ENCODE measurements at places on chromosomes 11 and 22.

GRCh38 chr11:71102251-71102995 is 150.0 kb downstream of the SHANK2 start:
- H3K4me1 ChIP-seq, result no peaks in the 10 kb centered on the region
- peaks cover 45% of the 10 kb centered on the region for H3K27me3 ChIP-seq
- no peaks in the 10 kb centered on the region for H3K36me3 ChIP-seq
- DNase-seq, result no peak
- no peak overlapping the region for H3K4me3 ChIP-seq
- H3K27ac ChIP-seq, result no peak overlapping the region

DNA sequence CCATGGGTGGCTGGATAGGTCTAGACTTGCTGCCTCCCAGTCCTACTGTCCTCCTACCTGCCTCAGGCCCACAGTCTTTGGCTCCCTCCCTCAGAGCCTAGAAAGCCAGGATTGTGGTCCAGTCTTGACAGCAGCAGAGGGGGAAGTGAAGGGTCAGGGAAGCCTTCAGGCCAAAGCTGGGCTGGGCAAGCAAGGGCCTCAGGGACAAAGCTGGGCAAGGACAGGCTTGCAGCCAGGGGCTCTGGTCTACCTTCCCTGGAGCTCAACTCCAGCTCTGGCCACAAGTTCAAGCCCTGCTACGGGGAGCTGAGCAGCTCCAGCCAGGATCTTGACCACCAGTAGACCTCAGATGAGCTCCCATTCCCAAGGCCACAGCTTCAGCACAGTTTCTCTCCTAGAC is 14.9 kb downstream of the LMO1 start:
- H3K36me3 ChIP-seq, result no peaks in the 10 kb centered on the region
- peaks cover 58% of the 10 kb centered on the region for H3K27me3 ChIP-seq
- no peak overlapping the region for H3K27ac ChIP-seq
- no peak for DNase-seq
- H3K4me1 ChIP-seq, result no peaks in the 10 kb centered on the region

DNA sequence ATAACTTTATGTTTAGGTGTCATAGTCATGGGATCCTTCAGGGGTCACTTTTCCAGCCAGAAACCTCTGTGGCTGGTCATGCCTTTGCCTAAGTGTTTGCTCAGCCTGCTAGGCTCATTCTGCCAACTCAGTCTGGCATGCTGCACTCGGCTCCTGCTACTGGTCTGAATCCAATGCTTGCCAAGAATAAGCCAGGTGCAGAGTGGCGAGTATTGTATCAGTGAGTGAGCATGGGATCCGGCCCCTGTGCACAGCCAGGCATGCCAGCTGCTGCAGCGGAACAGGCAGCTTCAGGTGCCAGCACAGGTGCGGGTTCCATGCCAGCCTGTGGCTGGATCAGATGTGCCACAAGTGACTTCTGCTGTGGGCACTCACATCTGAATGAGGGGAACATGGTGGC is 1269.3 kb upstream of the CNTN5 start:
- no peaks in the 10 kb centered on the region for H3K27me3 ChIP-seq
- H3K27ac ChIP-seq, result no peak overlapping the region
- H3K4me3 ChIP-seq, result no peak overlapping the region
- no peaks in the 10 kb centered on the region for H3K4me1 ChIP-seq
- no peak for DNase-seq

GRCh38 chr11:86464509-86465221 is 90.0 kb downstream of the CCDC81 start:
- H3K4me3 ChIP-seq, result no peak overlapping the region
- DNase-seq, result no peak
- no peaks in the 10 kb centered on the region for H3K36me3 ChIP-seq
- no peak overlapping the region for H3K27ac ChIP-seq

- H3K4me3 ChIP-seq, result no peak overlapping the region
- no peaks in the 10 kb centered on the region for H3K27me3 ChIP-seq
- H3K4me1 ChIP-seq, result no peaks in the 10 kb centered on the region
- peaks cover 21% of the 10 kb centered on the region for H3K36me3 ChIP-seq
- H3K27ac ChIP-seq, result no peak overlapping the region
- no peak for DNase-seq
Observed at GRCh38 chr11:78112582-78113275, 26.7 kb downstream of the ALG8 start.

GRCh38 chr22:27153386-27153785 is 496.0 kb downstream of the MIAT start:
- H3K4me1 ChIP-seq, result peaks cover 4% of the 10 kb centered on the region
- peaks cover 66% of the 10 kb centered on the region for H3K27me3 ChIP-seq
- no peak overlapping the region for H3K27ac ChIP-seq
- no peak overlapping the region for H3K4me3 ChIP-seq
- DNase-seq, result no peak
- H3K36me3 ChIP-seq, result no peaks in the 10 kb centered on the region

- no peaks in the 10 kb centered on the region for H3K27me3 ChIP-seq
- H3K27ac ChIP-seq, result no peak overlapping the region
- no peaks in the 10 kb centered on the region for H3K36me3 ChIP-seq
- no peaks in the 10 kb centered on the region for H3K4me1 ChIP-seq
- no peak for DNase-seq
Observed at GRCh38 chr11:56089697-56090096, 3.4 kb upstream of the OR8I2 start.

GRCh38 chr11:117175781-117176180 is 2.8 kb upstream of the SIDT2 start:
- H3K27ac ChIP-seq, result no peak overlapping the region
- no peak for DNase-seq
- peaks cover 19% of the 10 kb centered on the region for H3K4me1 ChIP-seq
- H3K4me3 ChIP-seq, result no peak overlapping the region
- peaks cover 26% of the 10 kb centered on the region for H3K36me3 ChIP-seq

- no peaks in the 10 kb centered on the region for H3K4me1 ChIP-seq
- no peaks in the 10 kb centered on the region for H3K27me3 ChIP-seq
- no peak overlapping the region for H3K27ac ChIP-seq
- H3K36me3 ChIP-seq, result peaks cover 32% of the 10 kb centered on the region
Observed at GRCh38 chr11:34975482-34975881, 59.1 kb downstream of the PDHX start.

- peaks cover 24% of the 10 kb centered on the region for H3K36me3 ChIP-seq
- H3K27ac ChIP-seq, result peak within 1 kb of the TSS; percentile 96
- DNase-seq, result peak; percentile 54
- H3K4me3 ChIP-seq, result peak within 1 kb of the TSS; percentile 99
Observed at GRCh38 chr22:37282385-37282677, at the start of gene CYTH4. CYTH4 (plus strand) TSS chr22:37282508; CDS start chr22:37282570, 62 bp downstream.

DNA sequence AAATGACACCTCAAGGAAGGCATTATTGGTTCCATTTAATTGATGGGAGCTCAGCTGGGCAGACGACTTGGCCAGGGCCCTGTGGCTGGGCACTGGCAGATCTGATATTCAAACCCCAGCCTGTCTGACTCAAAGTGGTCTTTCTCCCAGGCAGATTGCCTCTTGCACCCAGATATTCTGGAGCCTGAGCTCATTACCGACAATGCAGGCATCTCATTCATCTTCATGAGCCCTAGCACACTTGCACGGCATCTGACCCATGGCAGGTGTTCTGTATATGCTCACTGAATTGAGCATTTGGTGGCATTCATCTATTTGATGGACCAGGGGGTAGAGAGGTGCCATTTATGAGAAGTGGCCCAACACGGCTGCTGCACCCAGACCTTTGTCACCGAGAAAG is 193.1 kb downstream of the DSCAML1 start:
- no peaks in the 10 kb centered on the region for H3K4me1 ChIP-seq
- peaks cover 3% of the 10 kb centered on the region for H3K36me3 ChIP-seq
- no peak overlapping the region for H3K27ac ChIP-seq
- DNase-seq, result no peak
- no peak overlapping the region for H3K4me3 ChIP-seq
- H3K27me3 ChIP-seq, result peaks cover 29% of the 10 kb centered on the region

DNA sequence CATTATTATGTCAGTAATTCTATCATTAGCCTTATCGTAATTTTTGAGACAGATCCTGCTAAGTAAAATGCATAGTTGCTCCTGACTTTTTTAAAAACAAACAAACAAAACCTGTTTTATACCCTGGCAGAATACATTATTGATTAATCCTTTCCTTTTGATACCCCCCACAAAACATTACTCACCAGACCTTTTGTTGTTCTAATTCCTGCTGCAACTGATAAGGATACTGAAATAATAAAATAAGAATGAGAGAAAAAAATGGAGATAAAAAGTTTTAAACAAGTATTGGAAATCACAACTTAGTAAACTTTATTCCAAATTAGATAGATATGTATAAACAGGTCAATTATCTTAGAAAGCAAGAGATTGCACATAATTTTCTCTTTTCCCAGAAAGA is 28.6 kb downstream of the MS4A4E start:
- no peak overlapping the region for H3K27ac ChIP-seq
- no peaks in the 10 kb centered on the region for H3K4me1 ChIP-seq
- no peak overlapping the region for H3K4me3 ChIP-seq
- peaks cover 17% of the 10 kb centered on the region for H3K27me3 ChIP-seq
- H3K36me3 ChIP-seq, result no peaks in the 10 kb centered on the region

DNA sequence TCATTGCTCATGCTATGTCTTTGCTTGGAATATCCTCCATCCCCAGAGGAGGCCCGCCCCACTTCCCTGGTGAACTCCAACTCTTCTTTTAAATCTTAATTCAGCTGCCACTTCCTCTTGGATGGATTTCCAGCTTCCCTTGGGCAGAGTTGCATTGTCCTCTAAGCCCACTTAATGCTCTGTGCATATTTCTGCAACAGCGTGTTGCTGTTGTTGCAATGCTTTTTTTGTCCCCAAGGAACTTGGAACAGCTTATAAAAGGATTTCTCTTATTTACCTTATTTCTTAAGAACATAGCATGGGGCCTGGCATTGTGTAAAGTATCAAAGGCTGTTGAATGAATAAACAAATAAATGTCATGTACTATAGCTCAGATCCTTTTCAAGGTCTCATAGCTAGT is 507.4 kb downstream of the METTL15 start:
- H3K27me3 ChIP-seq, result no peaks in the 10 kb centered on the region
- no peak overlapping the region for H3K27ac ChIP-seq
- DNase-seq, result no peak
- no peaks in the 10 kb centered on the region for H3K4me1 ChIP-seq
- H3K36me3 ChIP-seq, result no peaks in the 10 kb centered on the region

DNA sequence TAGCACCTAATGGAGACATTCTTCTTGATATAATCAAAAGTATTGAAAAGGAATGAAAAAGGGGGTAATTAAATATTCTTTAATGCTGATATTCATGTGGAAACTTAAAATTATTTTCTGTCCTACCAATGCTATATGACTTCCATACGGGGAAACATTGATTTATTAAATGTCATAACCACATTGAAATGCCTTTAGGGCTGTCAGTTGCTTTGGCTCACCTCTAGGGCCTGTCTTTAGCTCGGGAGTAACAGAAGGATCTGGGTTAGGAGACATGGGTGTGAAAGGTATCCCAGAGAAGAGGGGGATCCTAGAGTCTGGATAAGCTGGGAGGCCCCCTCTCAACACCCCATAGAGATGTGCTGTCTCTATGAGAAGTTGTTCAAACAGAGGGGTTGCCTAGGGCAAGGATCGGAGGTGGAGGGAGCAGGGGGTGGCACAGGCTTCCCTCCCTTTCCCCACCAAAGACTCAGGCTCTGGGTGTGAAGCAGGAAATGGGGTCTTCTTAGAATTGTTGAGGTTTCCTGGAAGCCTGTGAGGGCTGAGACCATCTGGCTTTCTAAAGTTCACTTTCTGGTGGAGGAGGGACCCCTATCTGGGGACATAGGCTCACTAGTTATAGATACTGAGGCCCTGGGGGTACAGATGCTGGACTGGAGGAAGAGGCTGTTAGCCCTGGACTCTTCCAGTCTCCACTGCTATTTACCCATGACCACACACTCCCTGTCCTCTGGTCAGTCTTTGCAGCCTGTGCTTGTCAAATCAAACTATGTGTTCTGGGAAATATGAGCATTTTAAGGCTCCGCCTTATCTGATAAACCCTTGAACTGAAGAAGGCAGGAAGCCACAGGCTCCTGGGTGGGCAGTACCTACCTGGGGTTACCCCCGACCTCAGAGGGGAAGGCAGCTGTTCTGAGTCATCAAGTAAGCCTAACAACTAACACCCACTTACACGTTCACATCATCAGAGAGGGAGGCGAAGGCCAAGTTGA is 55.8 kb upstream of the RRAS2 start:
- H3K36me3 ChIP-seq, result peaks cover 6% of the 10 kb centered on the region
- H3K27ac ChIP-seq, result peak overlapping the region; percentile 92
- H3K4me1 ChIP-seq, result peaks cover 51% of the 10 kb centered on the region
- H3K27me3 ChIP-seq, result no peaks in the 10 kb centered on the region
- H3K4me3 ChIP-seq, result peak overlapping the region; percentile 71

DNA sequence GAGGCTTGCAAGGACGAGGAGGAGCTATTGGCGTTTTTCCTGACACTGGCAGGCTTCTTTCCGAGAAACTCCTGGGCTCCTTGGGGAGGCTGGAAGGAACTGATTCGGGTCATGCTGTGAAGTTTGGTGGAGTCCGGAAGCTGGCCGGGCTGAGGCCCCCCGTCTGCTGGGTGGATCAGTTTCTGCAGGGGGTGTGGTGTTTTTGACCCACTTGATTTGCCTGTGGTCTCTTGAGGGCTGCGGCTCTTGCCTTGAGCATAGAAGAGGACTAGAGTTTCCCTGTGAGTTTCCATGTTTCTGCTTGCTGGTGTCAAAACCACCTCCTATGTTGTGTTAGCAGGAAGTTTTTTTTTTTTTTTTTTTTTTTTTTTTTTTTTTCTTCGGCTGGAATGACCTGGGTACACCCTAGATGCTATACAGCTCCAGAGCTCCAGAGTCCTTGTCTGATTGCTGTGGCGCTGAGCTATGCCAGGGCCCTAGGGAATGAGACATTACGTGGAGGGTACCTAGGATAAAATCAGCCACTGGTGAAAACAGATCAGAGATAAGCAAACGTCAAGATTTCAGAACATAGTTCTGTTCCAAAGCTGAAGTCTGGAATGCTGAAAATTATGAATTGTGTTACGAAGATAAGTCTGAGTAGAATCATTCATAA is 728 bp downstream of the TBC1D22A start:
- H3K27me3 ChIP-seq, result no peaks in the 10 kb centered on the region
- peak overlapping the region; percentile 99 for H3K4me3 ChIP-seq
- peaks cover 36% of the 10 kb centered on the region for H3K36me3 ChIP-seq
- DNase-seq, result peak; percentile 62

GRCh38 chr11:96272529-96273222 is 70.3 kb downstream of the MAML2 start:
- H3K27me3 ChIP-seq, result no peaks in the 10 kb centered on the region
- peaks cover 20% of the 10 kb centered on the region for H3K4me1 ChIP-seq
- H3K4me3 ChIP-seq, result no peak overlapping the region
- peaks cover 3% of the 10 kb centered on the region for H3K36me3 ChIP-seq
- H3K27ac ChIP-seq, result no peak overlapping the region

- H3K27ac ChIP-seq, result no peak overlapping the region
- H3K4me1 ChIP-seq, result peaks cover 3% of the 10 kb centered on the region
- no peak for DNase-seq
- no peak overlapping the region for H3K4me3 ChIP-seq
Observed at GRCh38 chr22:44128958-44129618, 51.6 kb upstream of the PARVG start.

GRCh38 chr11:123509737-123510578 is 79.9 kb downstream of the GRAMD1B start:
- H3K4me3 ChIP-seq, result no peak overlapping the region
- no peaks in the 10 kb centered on the region for H3K36me3 ChIP-seq
- peaks cover 7% of the 10 kb centered on the region for H3K4me1 ChIP-seq
- no peak for DNase-seq
- H3K27me3 ChIP-seq, result no peaks in the 10 kb centered on the region
- H3K27ac ChIP-seq, result no peak overlapping the region

GRCh38 chr11:46895821-46896220 is 22.5 kb downstream of the LRP4 start:
- H3K27me3 ChIP-seq, result peaks cover 22% of the 10 kb centered on the region
- H3K36me3 ChIP-seq, result no peaks in the 10 kb centered on the region
- no peak for DNase-seq
- no peak overlapping the region for H3K27ac ChIP-seq
- H3K4me3 ChIP-seq, result no peak overlapping the region
- no peaks in the 10 kb centered on the region for H3K4me1 ChIP-seq

- H3K4me1 ChIP-seq, result no peaks in the 10 kb centered on the region
- no peaks in the 10 kb centered on the region for H3K27me3 ChIP-seq
- DNase-seq, result no peak
- H3K4me3 ChIP-seq, result no peak overlapping the region
Observed at GRCh38 chr11:56842814-56843794, 94.6 kb upstream of the OR9G4 start.
